ENCODE measurements at places on chromosomes 3 and 15. TPM values are rescaled to one million over a fixed set of nuclear protein-coding genes. Genes with fewer than 3 reads are reported as not detected.

The HDAC11 gene
- total RNA-seq = 19.8 TPM

The DENND4A gene
- 82.0 TPM for total RNA-seq

The RAMAC gene
- total RNA-seq = 34.7 TPM

The GOLGA8J gene
- total RNA-seq = 0.33 TPM

The CCDC33 gene
- total RNA-seq = 5.2 TPM

The PCOLCE2 gene
- 14.8 TPM for total RNA-seq

The NRROS gene
- total RNA-seq = 4.5 TPM
